A549 treated with ZK216348 at 1 μM for 4 hours (cell line): ENCODE measurements at places on chromosomes 1 and 21. TPM values are rescaled to one million over a fixed set of nuclear protein-coding genes. Genes with fewer than 3 reads are reported as not detected.

The CELA3A gene
- not detected in 5 replicates for total RNA-seq

The MYCL gene
- 0.62 to 1.6 TPM (median 1.4 TPM) in 5 replicates for total RNA-seq

The NOS1AP gene
- total RNA-seq, result 0.18 to 0.76 TPM (median 0.42 TPM) in 5 replicates

The FAF1 gene
- 33.7 to 42.1 TPM (median 34.7 TPM) in 5 replicates for total RNA-seq

The SPATA1 gene
- total RNA-seq, result 0.75 to 2.3 TPM (median 1.1 TPM) in 4 of 5 replicates, not detected in the other

The PSEN2 gene
- 20.4 to 33.1 TPM (median 28.3 TPM) in 5 replicates for total RNA-seq

The PAX7 gene
- 0.39 to 1.1 TPM (median 0.73 TPM) in 5 replicates for total RNA-seq

The RRP1 gene
- total RNA-seq, result 31.4 to 38.7 TPM (median 33.6 TPM) in 5 replicates

The RHBG gene
- not detected in 5 replicates for total RNA-seq

The C1QC gene
- not detected in 5 replicates for total RNA-seq

The EXO1 gene
- total RNA-seq, result 21.6 to 28.6 TPM (median 24.7 TPM) in 5 replicates

The ZC3H12A gene
- total RNA-seq, result 22.1 to 41.3 TPM (median 32.9 TPM) in 5 replicates

The SEC16B gene
- total RNA-seq, result 0.43 to 1.1 TPM (median 0.79 TPM) in 5 replicates

The MACO1 gene
- total RNA-seq, result 8.4 to 12.9 TPM (median 9.5 TPM) in 5 replicates

The PCAT6 gene
- total RNA-seq, result 1.4 to 5.4 TPM (median 4.3 TPM) in 5 replicates

The OPRD1 gene
- 0.02 to 0.08 TPM (median 0.03 TPM) in 5 replicates for total RNA-seq

The OR2L3 gene
- not detected in 5 replicates for total RNA-seq

The PCSK9 gene
- 1.8 to 4.5 TPM (median 3.0 TPM) in 5 replicates for total RNA-seq

The SLC22A15 gene
- 0.40 to 1.1 TPM (median 0.74 TPM) in 5 replicates for total RNA-seq

The NTMT2 gene
- not detected in 5 replicates for total RNA-seq

The ASCL5 gene
- total RNA-seq, result 0.11 to 0.27 TPM (median 0.23 TPM) in 3 of 5 replicates, not detected in the others

The RGS1 gene
- not detected in 5 replicates for total RNA-seq
